ENCODE measurements at places on chromosomes 6 and 20.

GRCh38 chr6:169274781-169275180, 21.1 kb upstream of the THBS2 start:
- DNase-seq = no peak

GRCh38 chr6:125791151-125791819, 525 bp downstream of the NCOA7 start:
- DNase-seq = peak; percentile 85

- DNase-seq = no peak
Observed at GRCh38 chr6:157283900-157284737, 39.2 kb downstream of the TMEM242 start.

DNA sequence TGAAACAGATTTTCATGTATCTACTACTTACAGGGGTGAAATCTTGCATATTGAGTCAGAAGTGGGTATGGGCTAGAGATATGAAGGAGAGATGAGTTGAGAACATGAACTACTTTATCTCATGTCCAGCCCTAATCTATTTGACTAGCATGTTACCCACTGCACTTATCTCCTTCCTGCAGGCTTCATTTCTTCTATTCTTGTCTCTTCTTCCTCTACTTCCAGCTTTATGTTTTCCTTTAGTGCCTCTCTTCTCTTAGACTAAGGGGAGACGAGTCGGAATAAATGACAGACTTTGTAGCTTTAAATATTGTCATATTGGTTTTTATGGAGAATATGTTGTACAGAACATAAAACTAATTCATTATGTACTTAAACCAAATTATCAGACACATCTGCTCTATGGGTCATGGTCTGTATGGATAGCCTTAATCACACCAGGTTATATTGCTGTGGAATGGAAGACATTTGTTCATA, 5.3 kb downstream of the RAB32 start:
- peak; percentile 33 for DNase-seq

- DNase-seq = no peak
Observed at GRCh38 chr6:147449405-147450161, 58.9 kb upstream of the SAMD5 start.

GRCh38 chr6:52420668-52421358, 671 bp downstream of the EFHC1 start:
- DNase-seq = no peak

DNA sequence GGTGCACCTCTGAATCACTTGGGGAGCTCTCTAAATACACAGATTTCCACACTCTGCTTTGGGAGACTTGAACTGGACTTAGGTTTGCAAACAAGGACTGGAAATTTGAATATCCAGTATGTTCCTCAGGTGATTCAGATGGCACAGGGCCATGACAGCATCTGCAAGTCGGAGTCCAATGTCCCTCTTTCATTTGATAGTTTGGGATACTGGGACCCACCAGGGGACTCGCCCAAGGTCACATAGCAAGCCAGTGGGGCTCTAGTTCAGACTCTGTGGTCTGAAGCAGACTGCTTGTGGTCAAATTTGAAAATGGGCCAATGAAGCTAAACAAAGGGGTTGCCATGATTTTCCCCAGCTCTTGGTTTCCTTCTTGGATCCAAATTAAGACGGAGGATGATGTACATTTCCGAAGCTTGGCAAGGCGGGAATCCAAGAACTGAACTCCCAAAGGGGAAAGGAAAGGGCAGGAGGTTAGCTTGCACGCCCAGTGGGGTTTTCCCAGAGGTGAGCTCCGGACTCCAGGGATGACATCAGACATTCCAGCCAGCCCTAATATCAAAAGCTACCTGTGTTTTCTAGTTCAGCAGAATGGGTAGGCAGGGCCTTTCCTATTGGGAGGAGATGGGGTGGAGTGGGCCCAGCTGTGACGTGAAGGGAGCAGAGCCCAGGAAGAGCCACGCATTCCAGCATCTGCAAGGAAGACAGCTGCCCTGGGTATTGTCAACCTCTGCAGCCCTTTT, 3.4 kb upstream of the SYS1 start:
- no peak for DNase-seq

- DNase-seq = no peak
Observed at GRCh38 chr6:163766936-163767335, 352.4 kb downstream of the QKI start.

DNA sequence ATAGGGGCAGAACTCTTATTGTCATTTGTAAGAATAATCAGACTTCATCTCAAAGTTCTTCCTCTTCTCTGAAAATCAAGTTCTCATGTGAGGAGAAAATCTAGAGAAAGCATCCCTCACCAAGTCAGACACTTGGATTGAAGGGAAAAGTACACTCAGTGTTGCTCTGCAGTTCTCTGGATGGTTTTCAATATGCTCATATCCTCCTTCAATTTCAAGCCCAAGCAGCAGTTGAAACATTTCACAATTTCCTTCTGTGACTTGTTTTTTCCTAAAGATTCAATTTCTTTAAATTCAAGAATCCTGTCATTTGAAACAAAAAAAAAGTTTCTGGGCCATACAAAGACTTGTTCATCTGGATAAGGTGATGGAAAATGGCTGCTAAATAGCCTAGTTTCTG, 140.2 kb upstream of the AHI1 start:
- no peak for DNase-seq

GRCh38 chr6:1053586-1053985, 258.3 kb upstream of the FOXQ1 start:
- DNase-seq = no peak

DNA sequence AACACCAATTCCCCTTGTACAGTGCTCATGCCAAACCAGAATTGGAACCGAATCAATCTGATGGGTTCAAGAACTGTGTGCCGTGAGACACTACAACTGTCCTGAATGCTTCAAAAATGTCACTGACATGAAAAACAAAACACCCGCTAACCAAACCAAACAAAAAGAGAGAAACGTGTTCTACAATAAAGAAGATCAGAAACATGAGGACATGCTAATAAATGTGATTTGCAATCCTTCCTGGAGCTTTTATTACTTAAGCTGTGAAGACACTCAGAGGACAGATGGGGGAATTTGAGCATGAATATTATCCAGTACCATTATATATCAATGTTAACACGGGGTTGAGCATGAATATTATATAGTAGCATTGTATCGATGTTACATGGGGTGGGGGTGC, 72.2 kb upstream of the NFATC2 start:
- DNase-seq = no peak

- DNase-seq = no peak
Observed at GRCh38 chr6:15090145-15090579, 155.7 kb upstream of the JARID2 start.

GRCh38 chr6:146543940-146544615, 445 bp downstream of the RAB32 start:
- DNase-seq = peak; percentile 45

DNA sequence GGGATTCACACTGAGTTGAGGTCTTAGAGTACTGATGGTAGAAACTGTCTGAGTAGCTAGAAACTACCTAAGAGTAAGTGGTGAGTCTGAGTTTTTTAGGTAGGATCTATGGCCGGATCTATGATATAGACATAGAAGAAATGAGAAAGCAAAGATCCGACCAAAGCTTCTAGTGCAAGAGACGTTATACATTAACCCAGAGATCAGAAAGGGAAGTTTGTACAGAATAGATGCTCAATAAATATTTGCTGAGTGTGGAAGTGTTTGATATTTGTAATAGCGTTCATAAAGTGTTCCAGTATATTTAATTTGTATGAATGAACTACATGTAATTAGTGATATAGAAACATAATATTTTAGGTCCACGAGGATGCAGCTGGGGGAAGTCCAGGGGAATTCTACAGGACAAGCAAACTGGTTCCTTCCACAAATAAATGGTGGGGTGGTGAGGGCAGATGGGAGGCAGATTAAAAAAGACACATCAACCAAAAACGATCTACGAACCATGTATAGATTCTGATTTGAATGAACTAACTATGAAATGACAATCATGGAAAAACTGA, 31.9 kb upstream of the JARID2 start:
- DNase-seq = no peak

DNA sequence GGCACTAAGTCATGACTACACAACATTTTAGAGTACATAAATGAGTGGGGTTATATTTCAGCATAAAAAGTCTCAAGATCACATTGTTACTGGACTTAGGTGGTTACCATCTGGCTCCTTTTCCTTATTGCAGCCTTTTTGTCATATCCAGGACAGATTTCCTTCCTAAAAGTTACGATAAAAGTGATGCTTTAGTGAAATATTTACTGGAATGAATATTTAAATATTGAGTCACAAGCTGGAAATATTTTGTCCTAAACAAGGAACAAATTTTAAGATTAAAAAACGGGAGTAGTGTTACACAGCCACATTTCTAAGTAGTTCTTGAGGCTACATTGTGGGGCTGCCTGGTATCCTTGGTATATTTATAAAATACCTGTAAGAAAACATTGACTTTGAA, 52.2 kb downstream of the CDC40 start:
- DNase-seq = no peak

- DNase-seq = no peak
Observed at GRCh38 chr20:64242797-64243475, 12.6 kb upstream of the PCMTD2 start.

- DNase-seq = no peak
Observed at GRCh38 chr20:37789408-37789807, 95.6 kb downstream of the CTNNBL1 start.

GRCh38 chr20:58481481-58482021, 33.6 kb downstream of the APCDD1L start:
- peak; percentile 8 for DNase-seq

DNA sequence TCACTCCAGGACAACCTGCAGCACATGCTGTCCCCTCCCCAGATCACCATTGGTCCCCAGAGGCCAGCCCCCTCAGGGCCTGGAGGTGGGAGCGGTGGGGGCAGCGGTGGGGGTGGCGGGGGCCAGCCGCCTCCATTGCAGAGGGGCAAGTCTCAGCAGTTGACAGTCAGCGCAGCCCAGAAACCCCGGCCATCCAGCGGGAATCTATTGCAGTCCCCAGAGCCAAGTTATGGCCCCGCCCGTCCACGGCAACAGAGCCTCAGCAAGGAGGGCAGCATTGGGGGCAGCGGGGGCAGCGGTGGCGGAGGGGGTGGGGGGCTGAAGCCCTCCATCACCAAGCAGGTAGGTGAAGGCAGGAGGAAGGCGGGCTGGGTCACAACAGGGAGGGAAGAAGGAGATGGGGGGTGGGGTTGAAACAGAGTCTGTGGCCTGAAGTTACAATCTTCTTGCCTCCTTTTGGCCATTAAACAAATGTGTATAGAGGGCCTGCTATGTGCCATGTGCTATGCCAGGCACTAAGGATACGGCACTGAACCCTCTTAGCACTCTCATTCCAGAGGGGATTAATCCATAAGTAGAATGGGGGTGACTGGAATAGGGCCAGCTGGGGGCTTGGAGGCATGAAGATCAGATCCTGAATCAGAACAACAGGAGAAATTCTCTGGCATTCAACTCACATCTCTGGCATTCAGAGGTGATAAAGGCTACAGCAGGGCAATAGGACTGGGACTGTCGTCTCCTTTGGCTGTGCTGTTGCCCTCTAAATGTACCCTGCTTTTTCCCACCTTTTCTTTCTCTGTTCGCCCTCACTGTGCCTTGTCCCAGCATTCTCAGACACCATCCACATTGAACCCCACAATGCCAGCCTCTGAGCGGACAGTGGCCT, 10.5 kb upstream of the ZBTB9 start:
- no peak for DNase-seq

- DNase-seq = no peak
Observed at GRCh38 chr6:22363166-22363713, 66.4 kb upstream of the PRL start.

DNA sequence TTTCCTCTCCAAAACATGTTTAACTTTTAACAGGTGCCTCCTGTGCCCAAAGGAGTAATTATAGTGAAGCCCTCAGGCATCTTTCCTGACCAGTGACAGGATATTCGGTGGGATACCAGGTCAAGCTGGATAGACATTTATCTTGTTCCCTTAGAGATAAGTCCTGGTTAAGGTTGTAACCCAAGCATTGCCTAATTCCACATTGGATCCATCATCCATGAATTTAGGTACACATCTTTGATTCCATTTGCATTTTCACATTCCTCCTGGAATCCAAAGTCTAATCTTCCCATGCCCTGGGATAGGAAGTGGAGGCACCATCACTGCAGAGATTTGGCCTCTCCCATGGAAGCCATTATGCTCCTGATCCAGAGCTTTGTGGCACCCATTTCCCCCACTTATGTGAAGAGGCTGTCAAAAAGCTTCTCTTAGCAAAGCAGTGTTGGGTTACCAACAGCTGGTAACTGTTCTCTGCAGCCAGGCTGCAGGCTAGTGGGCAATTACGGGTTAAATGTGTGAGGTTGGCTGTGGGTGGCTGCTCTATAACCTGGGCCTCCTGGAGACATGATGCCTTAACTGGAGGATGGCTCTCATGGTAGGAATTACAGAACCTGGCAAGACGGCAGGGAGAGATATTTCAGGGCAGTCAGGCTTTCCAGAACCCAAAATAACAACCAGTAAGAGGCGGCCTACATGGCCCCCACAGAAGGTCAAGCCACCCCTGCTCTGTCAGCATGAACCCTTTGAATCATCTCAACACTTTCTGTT, 96.9 kb upstream of the VGLL2 start:
- no peak for DNase-seq

DNA sequence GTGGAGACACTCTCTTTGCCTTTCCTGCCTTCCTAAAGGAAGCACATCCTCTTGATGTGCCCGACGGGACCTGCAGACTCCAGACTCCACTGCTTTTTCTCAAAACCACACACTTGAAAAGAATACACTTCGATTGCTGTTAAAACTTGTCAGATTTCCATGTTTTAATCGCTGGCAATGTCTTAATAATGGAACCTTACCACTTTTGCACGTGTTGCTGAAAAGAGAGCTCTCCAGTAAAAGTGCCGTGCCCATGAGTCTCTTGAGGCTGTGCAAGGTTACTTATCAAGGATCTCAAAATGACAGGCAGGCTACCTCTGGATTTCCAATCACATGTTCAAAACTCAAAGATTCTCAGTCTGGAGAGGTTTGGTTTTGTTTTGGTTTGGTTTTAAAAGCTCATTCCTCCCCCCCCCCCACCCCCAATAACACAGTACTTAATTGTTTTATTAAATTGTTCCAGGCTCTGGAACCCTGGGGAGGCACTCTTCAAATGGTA, 12.0 kb upstream of the TFAP2A start:
- DNase-seq = no peak

DNA sequence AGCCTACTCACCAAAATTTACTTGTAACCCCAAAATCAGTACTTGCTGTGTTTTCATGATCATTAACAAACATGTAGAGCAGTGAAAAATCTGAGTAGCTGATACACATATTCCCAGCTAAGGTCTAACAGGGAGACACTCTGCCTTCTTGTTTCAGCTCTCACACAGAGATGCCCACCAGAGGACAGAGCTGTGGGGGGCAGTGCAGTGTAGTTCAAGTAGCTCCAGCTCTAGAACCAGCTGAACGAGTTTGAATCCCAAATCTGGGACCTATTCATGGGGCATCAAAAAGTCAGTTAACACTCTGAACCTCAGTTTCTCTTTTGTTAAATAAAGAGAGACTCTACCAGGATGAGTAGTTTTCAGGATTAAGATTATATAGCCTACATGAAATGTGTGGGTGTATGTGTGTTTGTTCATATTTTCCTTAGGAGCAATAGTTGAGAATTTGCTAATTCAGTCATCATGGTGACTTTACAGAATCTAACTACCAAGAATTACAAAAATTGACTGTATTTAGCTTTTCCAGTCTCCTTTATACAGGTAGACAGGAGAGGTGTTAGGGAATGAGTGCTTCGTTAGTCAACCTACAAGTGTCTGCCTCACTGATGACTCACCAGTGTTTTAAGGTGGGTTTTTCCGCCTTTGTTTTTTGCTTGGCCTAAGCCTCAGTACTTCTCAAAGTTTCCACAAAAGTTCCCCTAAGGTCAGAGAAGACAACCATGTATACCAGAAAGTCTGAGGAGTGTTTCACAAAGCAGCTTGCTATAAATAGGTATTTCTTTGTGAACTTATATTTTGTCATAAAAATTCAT, 164.0 kb upstream of the RUNX2 start:
- DNase-seq = no peak
